GOT3 (cell line): ENCODE measurements at places on chromosomes 1 and 21.

DNA sequence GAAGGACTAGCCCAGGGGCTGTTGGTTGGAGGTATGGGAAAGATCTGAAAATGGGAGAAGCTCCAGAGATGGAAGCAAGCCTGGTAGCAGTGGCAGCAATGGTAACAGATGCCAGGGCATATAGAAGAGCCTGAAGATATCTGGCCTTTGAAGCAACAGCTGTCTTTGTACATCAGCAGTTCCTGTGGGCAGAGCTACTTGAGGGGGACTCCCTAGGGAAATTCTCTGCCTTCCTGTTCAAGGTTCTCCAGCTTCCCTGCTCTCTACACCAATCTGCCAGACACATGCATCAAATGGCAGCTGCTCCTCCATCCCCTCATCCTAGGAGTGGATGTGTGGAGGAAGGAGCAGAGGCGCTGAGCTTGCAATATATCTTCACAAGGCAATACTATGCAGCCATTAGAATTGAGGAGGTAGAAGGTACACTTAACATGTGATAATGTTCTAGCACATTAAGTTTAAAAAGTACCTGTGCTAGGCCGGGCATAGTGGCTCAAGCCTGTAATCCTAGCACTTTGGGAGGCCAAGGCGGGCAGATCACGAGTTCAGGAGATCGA, 2.2 kb downstream of the TMEM35B start:
- DNase-seq: no peak

GRCh38 chr1:184056921-184057555, 5.5 kb downstream of the TSEN15 start:
- no peak for DNase-seq

GRCh38 chr1:160061369-160062229, 8.4 kb downstream of the KCNJ10 start:
- DNase-seq: no peak

- no peak for DNase-seq
These were observed 960 bp downstream of the RCAN1 start for GRCh38 chr21:34613679-34614627.

DNA sequence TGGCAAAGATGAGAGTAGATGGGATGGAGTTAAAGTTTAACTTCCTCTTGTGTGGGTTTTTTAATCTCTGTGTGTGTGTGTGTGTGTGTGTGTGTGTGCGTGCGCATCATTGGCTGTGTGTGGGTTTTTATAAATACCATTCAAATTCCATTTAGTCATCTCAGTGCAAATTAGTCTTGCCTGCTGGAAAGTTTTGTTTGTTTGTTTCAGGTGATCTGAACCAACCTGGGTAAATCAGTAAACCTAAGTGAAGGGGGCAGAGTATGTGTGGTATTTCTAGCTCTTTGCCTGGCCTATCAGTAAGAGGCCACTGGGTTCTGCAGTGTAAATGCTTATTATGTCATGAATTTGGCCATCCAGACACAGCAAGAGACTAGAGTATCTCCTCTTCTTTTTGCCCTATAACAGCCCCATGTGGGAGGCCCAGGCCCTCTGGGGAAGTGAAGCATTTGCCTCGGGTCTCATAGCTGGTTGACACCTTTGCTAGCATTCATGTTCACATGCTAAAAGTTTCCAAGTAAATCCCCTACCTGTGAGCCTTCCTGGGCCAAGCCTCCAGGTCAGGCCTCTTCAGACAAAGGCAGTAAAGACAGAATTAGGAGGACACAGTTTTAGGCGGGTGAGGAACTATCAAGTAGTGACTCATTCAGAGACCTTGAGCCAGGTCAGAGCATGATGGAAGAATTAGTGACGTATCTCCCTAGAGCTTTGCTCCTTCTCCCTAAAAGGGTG, 14.7 kb downstream of the INTS3 start:
- DNase-seq: no peak

DNA sequence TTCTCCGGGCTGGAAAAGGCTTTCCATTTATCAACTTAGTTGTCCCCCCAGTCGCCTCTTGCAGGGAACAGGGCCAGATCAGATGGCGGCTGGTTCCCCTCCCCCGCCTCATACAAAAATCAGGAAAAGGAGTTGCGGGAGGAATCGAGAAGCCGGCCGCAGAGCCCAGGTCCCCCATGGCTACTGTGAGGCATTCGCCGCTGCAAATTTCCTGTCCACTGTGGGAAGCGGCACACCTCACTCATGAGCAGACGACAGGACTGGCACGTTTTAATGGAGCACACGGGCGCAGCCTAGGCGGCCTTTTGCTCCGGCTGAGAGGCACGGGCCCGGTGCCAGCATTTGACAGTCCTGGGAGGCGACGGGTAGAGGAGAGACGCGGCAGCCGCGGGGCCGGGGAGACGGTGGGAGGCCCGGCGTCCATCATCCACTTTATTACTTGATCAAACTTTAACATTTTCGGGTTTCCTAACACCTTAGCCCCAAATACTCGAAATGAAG, 1.1 kb downstream of the GNG4 start:
- no peak for DNase-seq

GRCh38 chr1:208737922-208738321, 493.7 kb upstream of the PLXNA2 start:
- no peak for DNase-seq

DNA sequence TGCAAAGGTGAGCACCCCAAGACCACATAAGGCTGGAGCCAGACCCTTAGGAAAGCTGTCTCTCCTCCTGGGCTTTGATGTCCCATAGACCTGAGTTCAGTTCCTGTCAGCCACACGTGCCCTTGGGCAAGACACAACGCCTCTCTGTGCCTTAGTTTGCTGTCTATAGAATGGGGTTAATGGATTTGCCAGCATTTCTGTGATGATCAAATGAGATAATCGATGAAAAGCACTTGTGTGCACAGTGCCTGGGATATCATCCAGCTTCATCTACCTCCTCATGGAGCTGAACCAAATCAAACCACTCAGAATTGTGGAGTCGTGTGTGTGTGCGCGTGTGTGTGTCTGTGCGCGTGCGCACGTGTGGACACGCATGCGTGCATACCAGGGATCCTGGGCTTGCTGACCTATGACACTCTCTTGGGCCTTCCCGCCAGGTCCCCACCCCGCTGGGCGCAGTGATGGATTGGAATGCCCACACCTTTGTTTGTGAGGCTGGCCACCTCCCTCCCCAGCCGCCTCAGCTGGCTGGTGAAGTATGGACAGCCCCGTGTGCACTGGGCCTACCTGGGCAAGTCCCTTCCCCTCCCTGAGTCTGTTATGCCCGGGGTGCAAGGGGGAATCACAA, 5.2 kb downstream of the TTC22 start:
- no peak for DNase-seq

DNA sequence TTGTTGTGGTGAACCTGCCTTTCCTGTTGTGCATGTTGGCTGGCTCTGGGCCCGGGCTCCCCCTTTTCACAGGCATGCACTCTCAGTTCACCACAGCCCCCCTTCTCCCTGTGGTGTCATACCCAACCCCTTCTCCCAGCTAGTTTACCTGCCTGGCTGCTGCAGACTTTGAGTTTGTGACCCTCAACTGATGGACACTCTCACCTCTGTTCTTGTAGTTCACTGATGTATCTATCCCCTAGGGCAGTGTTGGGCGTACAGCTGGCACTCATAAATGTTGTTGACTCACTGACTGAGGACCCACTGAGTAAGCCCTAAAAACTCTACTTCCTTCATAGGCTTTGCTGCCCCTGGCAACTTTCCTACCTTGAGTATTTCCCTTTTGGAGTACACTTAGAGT, 54.9 kb downstream of the WDR64 start:
- DNase-seq: no peak

GRCh38 chr1:17599954-17600300, 60.4 kb downstream of the ARHGEF10L start:
- DNase-seq: no peak
